Keratinocyte (primary cell): ENCODE measurements at places on chromosomes 4 and X.

GRCh38 chr4:89111833-89112563, 665 bp downstream of the TIGD2 start:
- peak; percentile 92 for DNase-seq

GRCh38 chrX:1321674-1322073, 14.9 kb upstream of the IL3RA start:
- DNase-seq: no peak

- no peak for DNase-seq
These were observed 119.8 kb downstream of the AGTR2 start for GRCh38 chrX:116290359-116290758.

- no peak for DNase-seq
These were observed 30.2 kb downstream of the BEND4 start for GRCh38 chr4:42122237-42122636.

DNA sequence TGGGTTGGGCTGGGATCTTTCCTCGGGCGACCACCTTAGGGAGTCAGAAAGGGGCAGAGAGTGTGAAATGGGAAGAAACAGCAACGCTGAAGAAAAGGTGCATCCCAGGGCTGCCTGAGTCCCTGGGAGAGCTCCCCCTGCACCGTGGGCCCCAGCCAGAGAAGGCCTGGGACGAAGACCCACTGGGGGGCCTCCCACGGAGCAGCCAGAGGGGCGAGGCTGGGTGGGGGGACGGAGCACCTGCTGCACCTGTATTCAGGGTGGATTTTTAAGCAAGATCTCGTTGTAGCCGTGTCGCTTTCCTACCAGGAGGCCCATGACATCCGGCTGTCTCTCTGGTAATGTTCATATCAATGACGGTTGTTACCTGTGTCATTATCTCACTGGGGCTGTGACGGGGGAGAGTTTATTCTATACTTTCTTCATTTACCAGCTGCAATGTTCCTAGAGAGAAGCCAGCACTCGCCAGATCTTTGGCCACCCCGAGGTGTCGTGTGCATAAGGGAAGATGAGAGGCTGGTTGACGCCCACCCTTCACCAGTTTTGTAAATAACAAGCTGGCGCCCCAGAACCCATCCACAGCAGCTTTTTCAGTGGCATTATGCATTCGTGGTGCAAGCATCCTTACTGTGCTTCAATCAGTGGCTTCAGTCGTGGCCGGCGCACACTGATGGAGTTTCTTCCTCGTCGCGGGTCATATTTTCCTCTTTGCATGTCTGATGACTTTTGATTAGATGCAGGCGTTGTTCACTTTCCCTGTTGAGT, 5.6 kb upstream of the PCGF3 start:
- DNase-seq: no peak

DNA sequence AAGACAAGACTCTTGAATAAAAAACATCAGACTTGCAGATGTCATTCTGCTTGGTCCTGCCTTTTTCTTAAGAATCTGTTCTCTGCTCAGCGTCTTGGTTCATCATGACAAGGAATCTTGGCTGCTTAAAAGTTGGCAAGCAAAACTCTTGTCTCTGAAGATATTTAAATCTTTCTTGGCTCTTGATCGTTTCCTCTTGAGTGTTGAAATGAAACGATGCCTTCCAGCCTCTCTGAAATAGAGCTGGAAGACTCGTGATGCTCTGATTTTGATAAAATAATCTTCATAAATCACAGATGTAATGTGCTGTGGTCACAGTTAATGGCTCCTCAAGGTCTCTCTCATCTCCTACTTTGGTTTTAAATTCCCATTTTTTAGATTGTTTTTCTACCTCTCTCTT, 39.9 kb upstream of the TMEM192 start:
- no peak for DNase-seq

DNA sequence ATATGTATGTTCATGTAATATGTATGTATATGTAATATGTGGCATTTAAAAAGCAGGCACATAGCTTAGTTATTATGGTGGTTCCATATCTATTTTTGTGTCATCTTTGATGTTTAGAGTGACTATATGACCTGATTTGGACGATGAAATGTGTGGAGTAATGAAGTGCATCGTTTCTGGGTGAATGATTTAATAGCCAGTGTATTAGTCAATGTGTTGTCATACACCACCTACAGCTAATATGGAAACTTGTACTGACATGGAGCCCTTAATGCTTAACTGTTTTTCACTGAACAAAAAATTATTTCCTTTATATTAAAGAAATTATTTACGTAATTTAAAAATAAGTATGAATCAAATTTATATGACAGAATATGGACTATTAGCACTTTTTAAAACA, 292.3 kb upstream of the FSTL5 start:
- no peak for DNase-seq

- no peak for DNase-seq
These were observed 52.3 kb downstream of the TMPRSS11B start for GRCh38 chr4:68193194-68193593.

DNA sequence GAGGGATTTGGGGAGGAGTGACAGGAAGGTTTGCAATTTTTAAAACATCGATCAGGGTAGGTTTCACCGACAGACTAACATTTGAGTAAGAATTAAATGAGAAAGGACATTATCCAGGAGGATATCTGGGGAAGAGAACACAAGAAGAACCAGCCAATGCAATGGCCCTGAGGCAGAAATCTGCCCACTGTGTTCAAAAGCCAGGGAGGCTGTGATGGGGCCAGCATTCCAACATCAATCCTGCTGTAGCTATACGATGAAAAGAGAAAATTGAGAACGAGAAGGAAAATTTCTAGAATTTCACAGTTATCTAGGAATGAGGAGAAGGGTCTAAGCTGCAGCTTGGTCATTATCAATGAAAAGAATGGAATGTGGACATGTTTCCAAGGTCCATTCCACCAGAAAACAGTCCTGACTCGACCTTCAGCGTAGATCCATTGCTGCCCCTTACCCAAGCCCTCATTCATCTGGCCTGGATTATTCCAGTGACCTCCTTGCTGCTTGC, 84.4 kb downstream of the APBB2 start:
- no peak for DNase-seq

GRCh38 chr4:150010525-150011126, 67.6 kb upstream of the DCLK2 start:
- DNase-seq: no peak

- no peak for DNase-seq
These were observed 797.0 kb downstream of the PCDH19 start for GRCh38 chrX:99613041-99613440.

DNA sequence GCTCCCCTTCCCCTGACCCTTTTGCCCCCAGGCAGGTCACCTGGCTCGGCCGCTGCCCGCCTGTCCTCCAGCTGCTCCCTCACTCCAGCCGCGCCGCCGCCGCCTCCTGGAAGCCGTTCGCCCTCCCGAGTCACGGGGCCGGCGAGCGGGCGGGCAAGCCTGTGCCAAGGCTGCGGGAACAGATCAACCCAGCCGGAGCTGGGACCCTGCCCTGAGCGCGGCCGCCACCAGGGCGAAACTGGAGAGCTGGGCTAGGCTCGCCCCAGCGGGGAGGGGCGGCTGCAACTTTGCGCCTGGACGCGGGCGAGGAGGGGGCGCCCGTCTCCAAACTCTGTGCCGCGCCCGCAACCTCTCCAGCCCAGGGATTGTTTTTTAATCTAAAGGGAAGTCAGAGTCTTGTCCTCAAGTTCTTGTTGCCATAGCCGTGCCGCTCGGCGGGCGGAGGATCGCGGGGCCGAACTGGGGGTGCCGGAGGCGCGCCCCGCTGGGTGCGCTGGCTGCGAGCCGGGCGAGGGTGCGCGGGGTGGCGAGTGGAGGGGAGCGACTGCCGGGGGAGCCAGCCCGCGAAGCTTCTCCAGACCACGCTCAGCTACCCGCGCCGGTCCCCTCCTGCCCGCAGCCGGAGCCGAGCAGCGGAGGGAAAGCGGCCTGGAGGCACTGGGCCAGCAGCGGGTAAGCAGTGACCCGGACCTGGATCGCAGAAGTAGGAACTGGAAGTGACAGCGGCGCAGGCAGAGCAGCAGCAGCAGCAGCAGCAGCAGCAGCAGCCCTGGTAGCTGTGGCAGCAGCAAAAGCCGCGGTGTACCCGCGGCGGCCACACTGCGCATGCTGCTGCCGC, 13.4 kb downstream of the ARHGEF6 start:
- no peak for DNase-seq

GRCh38 chr4:85738721-85739120, 263.8 kb downstream of the ARHGAP24 start:
- DNase-seq: no peak

GRCh38 chrX:103513067-103513466, 6.2 kb downstream of the RAB40A start:
- DNase-seq: no peak

DNA sequence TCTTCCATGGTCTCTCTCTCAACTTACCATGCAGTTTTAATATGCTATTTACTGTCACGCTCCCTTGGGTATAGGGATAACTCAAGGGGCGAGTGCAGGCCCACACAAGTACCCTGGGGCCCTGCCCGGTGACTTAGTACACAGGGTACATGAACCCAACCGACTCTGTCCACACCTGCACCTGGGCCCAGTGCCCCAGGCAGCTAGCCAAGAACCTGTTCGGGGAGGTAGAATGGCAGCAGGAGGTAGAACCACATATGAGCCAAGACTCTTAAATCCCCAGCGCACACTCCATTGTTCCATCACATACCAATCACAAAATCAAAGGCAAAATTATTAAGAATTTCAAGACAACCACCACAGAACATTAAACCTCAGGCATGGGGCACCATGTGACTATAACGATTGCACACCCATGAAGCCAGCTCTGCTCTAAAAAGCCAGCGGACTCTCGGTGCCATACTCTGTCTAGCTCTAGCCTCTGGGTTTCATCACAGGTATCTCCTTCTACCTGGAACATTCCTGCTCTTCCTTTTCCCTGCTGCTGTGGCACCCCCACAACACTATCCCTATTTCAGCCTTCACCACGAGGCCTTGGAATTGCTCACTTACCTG, 14.6 kb downstream of the PHF8 start:
- DNase-seq: no peak

- DNase-seq: no peak
These were observed 13.6 kb downstream of the ADAMTS3 start for GRCh38 chr4:72555377-72555831.

DNA sequence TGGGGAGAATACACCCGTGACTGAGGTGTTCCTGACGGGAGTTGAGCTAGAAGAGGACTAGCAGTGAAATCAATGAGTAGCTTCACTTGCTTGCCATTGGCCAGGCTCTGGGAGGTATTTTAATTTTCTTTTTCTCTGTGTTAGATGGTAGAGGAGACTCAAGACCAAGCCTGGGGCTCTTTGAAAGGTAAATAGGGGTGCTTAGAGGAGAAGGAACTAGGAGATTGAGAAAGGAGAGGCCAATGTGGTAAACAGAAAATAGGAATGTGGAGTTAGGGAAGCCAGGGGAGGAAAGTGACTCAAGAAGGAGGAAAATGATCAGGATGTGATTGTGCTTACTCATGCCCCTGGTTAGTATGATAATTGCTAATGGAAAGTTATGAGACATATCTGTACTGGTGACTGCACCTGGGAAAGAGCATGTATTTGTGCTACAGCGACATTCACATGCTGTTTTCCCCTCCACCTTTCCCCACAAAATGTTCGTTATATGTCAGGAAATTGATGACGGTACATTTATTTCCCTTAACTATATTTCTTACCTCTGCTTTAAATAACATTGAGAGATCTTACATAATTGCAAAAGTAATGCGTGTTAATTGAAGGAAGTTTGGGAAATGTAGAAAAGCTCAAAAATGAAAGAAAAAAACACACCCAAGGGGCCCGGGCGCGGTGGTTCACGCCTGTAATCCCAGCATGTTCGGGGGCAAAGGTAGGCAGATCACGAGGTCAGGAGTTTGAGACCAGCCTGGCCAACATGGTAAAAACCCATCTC, 16.9 kb upstream of the LRBA start:
- no peak for DNase-seq

DNA sequence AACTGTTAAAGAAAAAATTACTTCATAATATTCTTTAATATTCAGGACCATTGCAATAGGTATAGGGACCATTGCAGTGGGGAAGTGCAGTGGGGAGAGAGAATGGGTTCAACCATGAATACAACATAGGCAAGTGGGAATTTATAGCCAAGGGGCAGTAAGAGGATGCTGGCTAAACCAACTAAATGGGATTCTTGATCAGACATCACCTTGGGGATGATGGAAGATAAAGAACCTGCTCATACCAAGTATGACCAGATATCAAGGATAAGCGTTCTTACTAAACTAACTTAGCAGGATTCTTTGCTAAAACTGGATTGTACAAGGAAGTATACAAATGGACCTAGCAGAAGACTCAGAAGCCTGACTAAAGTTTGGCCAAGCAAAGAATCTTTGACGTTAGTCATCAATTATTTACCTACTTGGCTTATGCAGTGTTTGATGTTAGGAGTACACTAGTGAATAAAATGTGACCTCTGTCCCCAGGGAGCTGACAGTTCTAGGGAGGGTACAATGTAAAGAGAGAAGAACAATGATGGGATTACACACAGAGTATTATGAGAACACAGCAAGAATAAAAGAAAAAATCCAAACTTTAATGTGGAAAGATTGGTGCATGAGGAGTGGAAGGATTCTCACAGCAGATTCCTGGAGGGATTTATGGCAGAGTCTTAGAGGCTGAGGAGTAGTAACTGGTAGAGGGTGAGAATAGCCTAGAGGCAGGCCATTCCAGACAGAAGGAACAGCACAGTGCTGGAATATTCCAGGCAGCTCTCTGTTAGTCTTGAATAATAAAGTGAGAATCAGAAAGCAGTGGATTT, 54.7 kb upstream of the MYOZ2 start:
- no peak for DNase-seq

DNA sequence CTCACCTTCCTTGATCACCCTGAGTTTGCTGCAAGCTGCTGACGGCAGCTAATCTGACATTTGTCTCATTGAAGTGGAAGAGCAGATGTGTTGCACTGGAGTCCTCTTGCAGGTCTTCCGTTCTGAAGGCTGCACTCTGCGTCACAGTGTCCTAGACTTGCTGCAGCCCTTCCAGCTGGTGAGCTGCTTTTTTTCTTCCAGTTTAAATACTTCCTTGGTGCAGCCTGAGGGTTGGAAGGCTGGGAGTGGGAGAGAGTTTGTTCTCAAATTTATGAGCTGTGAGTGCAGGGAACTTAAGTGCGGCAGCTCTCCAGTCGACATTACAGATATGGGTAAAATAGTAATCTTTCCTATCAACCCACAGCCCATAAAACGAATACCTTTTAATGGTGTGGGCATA, 303.6 kb upstream of the FAT1 start:
- no peak for DNase-seq

DNA sequence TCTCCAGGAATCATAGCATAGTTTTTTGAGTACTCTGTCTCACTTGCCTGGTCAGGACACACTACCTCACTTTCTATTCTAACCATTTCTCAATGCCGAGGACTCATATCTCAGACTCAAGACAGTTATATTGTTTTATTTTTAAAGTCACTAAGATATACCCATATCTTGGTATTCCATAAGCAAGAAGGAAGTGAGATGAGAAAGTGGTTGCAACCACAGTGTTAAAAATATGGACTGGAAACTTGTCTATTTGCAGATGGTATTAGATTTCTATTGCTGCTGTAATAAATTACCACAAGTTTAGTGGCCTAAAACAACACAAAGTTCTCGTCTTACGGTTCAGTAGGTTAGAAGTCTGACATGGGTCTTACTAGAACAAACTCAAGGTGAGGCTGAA, 344.8 kb upstream of the MAGEB2 start:
- no peak for DNase-seq

GRCh38 chr4:1716065-1716945, 4.2 kb upstream of the SLBP start:
- no peak for DNase-seq
